ENCODE measurements at places on chromosomes 12 and 14. TPM values are rescaled to one million over a fixed set of nuclear protein-coding genes. Genes with fewer than 3 reads are reported as not detected.

DNA sequence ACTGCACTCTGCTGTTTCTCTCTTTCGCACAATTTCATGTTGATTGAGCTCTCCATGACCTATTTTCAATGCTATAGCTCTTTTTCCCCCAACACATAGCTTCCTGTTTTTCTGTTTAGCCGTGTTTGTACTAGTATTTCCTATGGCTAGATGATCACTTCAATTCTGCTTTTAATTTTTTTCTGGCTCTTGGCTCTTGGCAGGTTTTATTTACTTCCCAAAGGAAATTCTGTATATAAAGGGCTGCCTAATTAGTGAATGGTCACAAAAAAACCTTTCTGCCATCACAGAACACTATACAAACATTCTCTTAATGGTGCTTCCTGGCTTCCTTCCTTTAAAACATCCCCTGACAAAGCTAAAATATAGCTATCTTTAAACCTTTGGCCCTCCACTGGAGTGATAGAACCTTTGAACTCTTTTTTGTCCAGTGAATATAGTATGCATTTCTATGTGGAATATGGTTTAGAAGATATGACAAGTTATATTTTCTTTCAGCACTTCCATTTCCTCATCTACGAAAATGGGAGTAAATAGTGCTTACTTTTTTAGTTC lies 88.2 kb downstream of the RASSF9 start:
- DNase-seq = no peak

DNA sequence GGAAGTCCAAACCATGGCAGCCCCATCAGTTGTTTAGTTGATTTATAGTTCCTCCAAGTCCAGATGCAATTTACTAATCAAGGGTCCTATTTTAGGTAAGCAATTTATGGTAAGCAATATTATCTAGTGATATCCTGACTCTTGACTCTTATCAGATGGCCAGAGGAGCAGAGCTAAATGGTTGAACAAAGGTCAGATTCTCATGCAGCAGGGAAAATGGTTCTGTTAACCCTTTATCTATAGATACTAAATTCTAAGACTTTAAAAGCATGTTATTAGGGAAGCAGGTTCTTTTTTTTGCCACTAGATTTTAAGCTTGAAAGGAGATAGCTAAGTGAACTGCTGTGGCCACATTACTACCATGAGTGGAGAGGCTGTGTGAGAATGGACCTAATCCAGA lies 427.1 kb upstream of the FBXO33 start:
- no peak for DNase-seq

The AKT1 gene
- 74.2 TPM for total RNA-seq

The GLIPR1 gene
- 6.3 TPM for total RNA-seq

DNA sequence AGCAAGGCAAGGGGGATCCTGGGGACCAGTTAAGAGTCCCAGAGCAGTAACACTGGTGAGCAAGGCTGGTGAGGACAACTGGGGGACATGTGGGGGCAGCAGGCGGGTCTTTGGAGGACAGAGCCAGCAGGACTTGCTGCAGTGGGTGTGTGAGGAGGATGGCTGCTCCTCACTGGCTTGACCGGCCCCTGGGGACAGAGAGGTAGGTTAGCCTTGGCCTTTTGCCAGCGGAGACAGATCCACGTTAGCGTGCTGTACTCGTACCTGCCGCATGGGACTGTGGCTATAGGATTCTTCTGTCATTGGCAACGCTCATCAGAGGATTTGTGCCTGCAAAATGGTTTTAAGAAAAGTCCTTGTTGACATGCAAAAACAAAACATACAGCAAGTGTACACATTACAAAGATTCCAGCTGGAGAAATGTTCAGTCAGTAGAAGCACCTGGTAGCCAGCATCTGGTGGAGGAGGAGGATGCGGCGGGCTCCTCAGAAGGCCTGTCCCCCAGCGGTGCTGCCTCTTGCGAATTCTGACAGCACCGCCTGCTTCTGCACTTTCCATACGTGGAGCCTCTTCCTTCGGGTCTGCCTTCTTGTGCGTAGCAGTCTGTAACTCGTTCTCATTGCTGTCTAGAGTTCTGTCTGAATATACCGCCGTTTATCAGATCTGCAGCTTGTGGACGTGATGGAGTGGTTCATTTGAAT lies 91.3 kb downstream of the EP400 start:
- no peak for DNase-seq

- peak; percentile 92 for DNase-seq
Measured at GRCh38 chr14:105204206-105204930, 23.3 kb upstream of the NUDT14 start.

The FKBP11 gene
- 98.6 TPM for total RNA-seq

The BDKRB1 gene
- not detected for total RNA-seq

DNA sequence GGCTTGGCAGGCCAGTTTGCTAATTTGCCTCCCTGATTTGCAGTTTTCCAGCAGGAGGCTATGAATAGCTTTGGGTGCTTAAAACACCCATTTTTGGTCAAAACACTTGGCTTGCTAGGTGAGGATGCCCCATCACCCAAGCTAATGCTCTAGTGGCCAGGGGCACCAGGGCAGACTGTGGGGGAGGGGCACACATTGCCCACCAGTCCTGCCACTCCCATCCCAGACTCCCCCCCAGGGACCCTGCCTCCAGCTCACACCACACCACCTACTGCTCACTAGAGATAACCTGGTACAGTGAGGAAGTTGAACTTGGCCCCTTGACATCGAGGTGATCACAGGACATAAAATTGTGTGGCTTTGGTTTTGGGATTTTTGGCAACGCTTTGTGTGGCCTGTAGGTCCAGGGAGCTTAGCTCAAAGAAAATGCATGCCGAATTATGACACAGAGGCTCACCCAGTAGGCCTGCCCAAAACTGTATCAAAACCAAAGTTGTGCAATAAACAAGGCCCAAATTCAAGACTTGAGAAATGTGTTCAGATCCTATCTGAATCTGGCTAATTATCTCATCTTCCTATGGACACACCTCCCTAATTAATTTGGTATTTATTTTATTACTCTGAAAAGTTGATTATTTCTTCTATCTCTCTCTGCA lies 4.3 kb downstream of the NUAK1 start:
- DNase-seq = no peak

The INHBC gene
- not detected for total RNA-seq

- DNase-seq = no peak
Measured at GRCh38 chr14:106493962-106494823, 967.8 kb downstream of the TMEM121 start.

The CTDSP2 gene
- total RNA-seq = 82.1 TPM

The GPR84 gene
- total RNA-seq = not detected

DNA sequence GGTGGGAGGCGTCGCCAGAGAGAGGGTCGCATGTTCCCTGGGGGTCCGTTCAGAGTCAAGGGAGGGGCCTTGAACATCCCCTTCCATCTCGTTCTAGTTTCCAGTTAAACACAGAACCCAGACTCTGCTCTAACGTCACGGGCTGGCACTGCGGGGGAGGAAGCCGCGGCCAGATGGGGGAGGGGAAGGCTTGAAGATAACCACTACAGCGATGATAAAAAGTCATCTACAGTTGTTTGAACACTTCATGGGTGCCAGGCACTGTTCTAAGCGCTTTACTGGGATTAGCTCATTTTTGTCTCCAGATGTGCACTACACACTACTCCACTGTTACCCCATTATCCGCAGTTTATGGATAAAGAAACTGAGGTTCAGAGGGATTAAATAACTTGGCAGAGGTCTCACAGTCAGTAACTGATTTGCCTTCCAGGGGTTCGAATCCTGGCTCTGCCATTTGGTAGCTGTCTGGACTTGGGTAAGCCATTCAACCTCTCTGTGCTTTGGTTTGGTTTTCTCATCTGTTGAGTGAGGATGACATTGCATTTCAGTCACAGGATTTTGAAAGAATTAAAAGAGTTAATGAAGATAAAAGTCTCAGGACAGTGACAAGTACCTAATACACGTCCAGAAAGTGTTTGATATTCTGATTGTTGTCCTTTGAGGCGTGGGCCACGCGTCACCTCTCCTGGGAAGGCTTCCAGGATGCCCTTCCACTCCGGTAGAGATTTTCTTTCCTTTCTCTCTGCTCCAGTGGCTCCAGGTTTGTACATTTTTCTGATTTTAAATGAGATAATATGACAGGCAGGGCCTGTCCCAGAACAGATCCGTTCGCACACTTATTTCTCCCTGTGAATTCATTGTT lies 798 bp upstream of the RASAL1 start:
- peak; percentile 43 for DNase-seq

The FOXN4 gene
- total RNA-seq = not detected

The KRT6C gene
- total RNA-seq = not detected

The CLEC4D gene
- total RNA-seq = not detected

DNA sequence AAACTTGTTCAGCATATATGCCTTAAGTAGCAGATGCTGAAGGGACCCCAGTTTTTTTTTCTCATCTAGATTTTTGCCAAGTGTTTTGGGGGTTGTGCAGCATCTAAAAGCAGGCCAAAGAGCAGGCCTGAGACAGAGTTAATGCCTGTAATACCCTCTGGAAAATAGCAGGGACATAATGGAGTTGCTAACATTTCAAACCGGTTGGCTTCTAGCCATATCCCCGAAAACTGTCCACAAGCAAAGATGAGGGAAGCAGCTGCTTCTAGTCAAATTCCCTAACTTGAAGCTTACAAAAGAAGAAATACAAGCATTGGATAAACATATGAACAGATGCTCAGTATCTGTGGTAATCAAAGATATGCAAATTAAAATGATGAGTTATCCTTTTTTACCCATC lies 52.1 kb upstream of the AEBP2 start:
- no peak for DNase-seq

GRCh38 chr12:58847901-58848600 lies 72.3 kb downstream of the LRIG3 start:
- no peak for DNase-seq

GRCh38 chr14:97543221-97543620 lies 746.0 kb downstream of the VRK1 start:
- DNase-seq = no peak

DNA sequence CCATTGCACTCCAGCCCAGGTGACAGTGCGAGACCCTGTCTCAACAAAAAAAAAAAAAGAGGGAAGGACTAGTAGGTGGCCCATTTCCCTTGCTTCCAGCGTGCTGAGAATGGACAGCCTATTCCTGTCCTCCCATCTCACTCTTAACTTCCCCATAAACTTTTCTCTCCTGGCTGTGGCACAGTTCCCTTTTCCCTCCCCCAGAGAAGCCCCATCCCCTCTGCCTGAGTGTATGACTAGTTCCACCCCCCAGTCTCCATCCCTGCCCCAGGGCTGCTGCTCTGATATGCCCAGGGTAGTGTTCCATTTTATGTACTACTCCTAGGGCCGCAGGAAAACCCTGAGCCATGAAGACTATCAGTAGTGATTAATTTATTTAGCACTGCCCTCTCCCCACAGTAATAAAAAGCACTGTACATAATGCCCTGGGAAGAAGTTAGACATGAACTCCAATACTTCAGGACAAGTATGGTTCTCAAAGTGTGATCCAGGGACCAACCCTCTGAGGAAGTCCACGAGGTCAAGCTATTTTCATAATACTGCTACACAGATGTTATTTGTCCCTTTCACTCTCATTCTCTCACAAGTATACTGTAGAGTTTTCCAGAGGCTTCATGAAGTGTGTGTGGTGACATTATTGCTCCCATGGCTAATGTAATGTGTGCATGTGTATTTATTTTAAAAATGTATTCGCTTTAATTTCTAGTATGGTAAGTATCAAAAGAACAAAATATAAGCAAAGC lies 11.5 kb upstream of the CHD4 start:
- no peak for DNase-seq

DNA sequence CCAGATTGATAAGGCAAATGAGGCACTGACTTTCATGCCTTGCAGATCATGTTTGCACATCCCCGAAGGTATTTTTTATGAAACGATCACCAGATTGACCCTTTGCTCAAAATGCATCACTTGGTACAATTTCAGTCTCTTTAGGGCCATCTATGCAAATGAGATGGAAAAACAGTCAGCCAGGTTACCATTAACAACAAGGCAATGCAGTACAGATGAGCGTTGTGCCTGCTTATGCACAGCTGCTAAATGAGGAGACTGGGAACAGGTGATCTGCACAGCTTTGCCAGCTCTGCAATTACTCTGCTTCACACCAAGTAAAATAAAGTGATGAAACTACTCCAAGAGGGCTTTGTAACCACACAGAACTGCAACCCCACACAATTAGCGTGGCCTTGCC lies 26.1 kb upstream of the PLEKHG7 start:
- DNase-seq = no peak

The RBP5 gene
- 1.3 TPM for total RNA-seq

DNA sequence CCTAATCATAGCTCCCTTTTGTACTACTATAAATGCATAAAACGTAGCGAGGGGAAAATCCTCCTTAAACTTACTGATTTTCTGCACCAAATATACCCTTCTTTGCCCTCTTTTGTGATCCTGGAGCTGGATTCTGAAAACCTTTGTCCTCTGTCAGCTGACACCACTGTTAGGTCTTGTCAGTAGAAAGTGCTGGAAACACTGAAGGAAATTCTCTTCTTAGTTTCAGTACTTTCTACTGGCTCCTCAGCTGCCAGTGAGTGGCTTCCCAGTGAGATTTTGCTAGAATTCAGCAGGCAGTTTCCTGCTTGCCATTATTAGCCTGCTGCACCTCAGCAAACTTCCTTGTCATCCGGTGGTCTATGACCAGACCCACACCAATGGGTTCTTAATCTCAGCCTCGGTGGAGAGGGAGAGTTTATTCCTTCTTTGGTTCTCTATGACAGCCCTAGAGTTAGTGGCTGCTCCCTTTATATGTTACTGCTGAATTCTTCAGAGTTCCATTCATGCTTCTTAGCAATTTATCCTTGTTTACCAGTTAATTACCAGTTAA lies 476.2 kb downstream of the FSCB start:
- no peak for DNase-seq

DNA sequence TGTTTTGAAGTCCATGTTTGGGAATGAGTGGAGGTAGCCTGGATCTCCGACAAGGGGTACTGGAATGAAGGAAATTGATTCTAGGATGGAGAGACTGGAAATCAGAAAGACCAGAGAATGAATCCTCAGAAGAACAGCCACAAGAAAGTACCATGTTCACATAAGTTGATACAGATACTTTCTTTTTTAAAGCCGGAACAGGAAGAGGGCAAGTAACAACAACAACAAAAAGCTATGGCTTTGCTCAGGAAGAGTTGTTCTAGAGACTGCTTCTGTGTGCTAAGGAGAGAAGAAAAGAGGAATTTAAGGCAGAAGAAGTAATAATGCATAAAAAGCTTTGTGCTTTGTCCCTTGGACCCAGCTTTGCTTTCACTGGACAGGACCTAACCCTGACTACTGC lies 6.2 kb downstream of the TC2N start:
- DNase-seq = no peak

GRCh38 chr14:39548358-39548757 lies 116.1 kb upstream of the FBXO33 start:
- DNase-seq = no peak

The TPH2 gene
- not detected for total RNA-seq

DNA sequence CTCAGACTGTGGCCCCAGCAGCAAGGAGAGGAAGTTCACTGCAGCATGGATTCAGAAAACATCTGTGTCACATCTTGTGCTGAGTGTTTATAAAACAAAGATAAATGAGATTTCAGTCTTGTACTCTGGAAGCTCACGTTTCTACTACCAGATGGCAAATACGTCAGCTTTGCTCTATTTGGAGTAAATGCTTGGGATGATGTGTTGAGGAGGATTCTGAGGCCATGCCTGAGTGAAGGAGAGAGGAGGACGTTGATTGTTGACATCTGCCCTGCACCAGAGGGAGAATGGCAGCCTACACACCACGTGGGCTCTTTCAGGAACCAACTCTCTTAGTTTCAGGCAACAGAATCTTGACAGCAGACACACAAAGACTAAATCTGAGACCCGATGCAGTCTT lies 188.9 kb downstream of the TMEM132C start:
- DNase-seq = no peak

- no peak for DNase-seq
Measured at GRCh38 chr14:54188064-54188666, 208.6 kb upstream of the CDKN3 start.
